ENCODE measurements at places on chromosomes 6 and 20. TPM values are rescaled to one million over a fixed set of nuclear protein-coding genes. Genes with fewer than 3 reads are reported as not detected.

- no peak for DNase-seq
These were observed 30.8 kb downstream of the RRBP1 start for GRCh38 chr20:17651129-17651759.

- no peak for DNase-seq
These were observed 161.4 kb downstream of the UBE3D start for GRCh38 chr6:82904257-82904656.

- DNase-seq, result no peak
These were observed 299.4 kb downstream of the ZFAND3 start for GRCh38 chr6:38118791-38119365.

GRCh38 chr6:5058254-5058653, 26.9 kb upstream of the PPP1R3G start:
- DNase-seq, result no peak

The CLVS2 gene
- 56.1 TPM for total RNA-seq

The ZNF318 gene
- total RNA-seq, result 12.9 TPM

The FAM217A gene
- total RNA-seq, result not detected
